Mammary epithelial cell (primary cell): ENCODE measurements at places on chromosomes 1 and 21. TPM values are rescaled to one million over a fixed set of nuclear protein-coding genes. Genes with fewer than 3 reads are reported as not detected.

GRCh38 chr21:38688068-38688467, 117.7 kb upstream of the ETS2 start:
- no peak for DNase-seq

TLR5 gene
- 1.1 TPM for polyA plus RNA-seq

ICOSLG gene
- polyA plus RNA-seq: 3.3 TPM

MLLT11 gene
- 11.1 TPM for polyA plus RNA-seq

CATSPER4 gene
- polyA plus RNA-seq: not detected
